ENCODE measurements at places on chromosomes 3 and 15.

GRCh38 chr3:58536501-58537411 is at the start of gene ACOX2:
Gene ACOX2, minus strand, starts transcription at chr3:58537190. Its CDS starts 2,084 bp downstream, at chr3:58535106.
- DNase-seq: no peak

- no peak for DNase-seq
These were observed 224.9 kb upstream of the COL8A1 start for GRCh38 chr3:99413504-99413903.

- DNase-seq: peak; percentile 50
These were observed 62.5 kb downstream of the SFMBT1 start for GRCh38 chr3:52983336-52983807.

DNA sequence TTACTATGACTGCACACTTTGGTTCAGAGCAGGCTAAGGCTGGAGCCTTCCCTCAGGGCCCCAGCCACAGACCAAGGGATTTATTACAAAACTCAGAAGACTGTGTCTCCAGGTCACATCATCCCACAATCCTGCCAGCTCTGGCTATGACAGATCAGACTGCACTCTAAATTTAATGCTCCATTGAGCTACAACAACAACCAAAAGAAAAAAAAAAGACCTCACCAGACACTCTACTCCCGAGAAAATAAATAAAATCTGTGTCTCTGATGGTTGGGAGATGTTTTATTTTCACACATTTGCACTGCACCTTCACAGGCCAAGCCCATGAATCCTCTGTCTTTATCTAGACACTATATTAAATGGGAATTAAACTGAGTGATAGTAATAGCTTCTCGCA is 50.8 kb upstream of the CTNNB1 start:
- DNase-seq: no peak

DNA sequence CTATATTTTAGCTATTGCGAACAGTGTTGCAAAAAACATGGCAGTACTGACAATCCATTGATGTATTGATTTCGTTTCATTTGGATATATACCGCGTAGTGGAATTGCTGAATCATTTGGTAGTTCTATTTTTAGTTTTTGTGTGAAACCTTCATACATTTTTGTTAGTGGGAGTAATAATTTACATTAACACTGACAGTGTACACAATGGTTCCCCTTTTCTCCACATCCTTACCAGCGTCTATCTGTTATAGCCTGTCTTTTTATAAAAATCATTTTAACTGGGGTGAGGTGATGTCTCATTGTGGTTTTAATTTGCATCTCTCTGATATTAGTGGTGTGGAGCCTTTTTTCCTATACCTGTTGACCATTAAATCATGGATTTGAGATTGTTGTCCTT is 392.4 kb upstream of the ALCAM start:
- DNase-seq: no peak

DNA sequence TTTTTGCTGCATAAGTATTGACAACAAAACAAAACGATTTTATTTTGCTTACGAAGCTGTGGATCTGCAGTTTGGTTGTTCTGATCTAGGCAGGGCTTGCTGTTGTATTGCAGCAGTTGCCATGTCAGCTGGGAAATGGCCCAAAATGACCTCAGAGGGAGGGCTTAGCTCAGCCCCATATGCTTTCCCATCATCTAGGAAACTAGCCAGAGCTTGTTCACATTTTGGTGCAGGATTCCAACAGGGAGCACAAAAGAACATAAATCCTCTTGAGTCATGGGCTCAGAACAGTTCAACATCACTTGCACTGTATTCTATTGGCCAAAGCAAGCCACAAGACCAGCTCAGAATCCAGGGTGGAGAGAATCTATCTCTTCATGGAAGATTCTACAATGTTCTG is 42.2 kb upstream of the ROBO2 start:
- no peak for DNase-seq

DNA sequence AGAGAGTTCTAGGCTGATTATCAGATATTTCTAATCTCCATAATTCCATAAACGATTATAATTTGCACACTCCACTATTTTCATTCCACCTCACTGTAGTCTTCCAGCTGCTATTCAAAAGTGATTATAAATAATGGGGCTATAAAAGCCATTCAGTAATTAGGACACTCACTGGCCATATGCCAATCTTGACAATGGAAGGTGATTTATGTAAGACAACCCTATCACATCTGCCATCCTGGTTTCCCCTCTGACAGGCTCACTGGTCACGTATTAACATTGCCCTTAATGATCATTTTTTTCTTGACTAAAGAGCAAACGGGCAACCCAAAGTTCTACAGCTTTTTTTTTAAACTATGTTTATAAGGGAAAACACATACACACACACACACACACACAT is 402.4 kb downstream of the MAGI1 start:
- DNase-seq: no peak

DNA sequence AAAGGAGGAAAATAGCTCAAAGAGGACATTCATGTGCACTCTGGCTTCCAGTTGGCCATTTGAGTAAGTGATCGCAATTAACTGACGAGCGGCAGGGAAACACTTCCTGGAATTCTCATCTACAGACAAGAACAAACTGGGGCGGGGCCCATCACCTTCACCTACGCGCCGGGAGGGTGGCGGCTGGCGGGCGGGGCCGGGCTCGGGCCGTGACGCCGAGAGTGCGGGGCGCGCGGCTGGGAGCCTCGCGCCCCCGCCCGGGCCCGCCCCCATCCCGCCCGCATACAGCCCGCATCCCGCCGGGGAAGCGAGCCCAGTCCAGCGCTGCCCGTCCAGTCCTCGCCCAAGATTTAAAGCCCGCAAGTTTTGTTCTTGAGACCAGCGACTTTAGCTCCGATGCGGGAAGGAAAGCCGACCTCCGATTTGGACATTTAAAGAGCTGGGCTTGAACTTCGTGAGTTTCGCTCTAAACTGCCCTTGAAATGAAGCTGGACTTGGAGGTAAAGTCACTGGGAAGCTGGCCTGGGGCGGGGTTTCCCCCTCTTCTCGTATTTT is at the start of gene B3GNT5:
Gene B3GNT5 (plus strand): TSS at position 281 of the 555 bp plus-strand sequence. CDS start 16,546 bp downstream, outside the sequence.
- no peak for DNase-seq

DNA sequence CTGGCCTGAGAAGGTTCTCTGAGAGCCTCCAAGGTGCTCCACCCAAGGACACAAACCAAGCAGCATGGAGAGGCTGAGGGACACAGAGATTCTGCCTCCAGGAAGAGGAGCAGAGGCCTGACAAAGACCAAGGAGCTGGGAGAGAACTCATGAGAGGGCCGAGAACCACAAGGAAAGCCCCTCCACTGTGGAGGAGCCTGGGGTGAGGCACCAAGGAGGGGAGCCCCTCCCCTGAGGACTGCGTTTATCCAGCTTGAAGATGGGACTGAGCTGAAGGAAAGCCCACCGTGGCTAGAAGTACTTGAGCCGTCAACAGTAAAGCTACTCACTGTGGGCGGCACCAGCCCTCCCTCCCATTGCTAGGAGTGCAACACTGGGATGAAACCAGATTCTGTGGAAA is 63.1 kb upstream of the MEF2A start:
- no peak for DNase-seq

GRCh38 chr3:39126532-39127071 is 19.1 kb downstream of the TTC21A start:
- DNase-seq: no peak

DNA sequence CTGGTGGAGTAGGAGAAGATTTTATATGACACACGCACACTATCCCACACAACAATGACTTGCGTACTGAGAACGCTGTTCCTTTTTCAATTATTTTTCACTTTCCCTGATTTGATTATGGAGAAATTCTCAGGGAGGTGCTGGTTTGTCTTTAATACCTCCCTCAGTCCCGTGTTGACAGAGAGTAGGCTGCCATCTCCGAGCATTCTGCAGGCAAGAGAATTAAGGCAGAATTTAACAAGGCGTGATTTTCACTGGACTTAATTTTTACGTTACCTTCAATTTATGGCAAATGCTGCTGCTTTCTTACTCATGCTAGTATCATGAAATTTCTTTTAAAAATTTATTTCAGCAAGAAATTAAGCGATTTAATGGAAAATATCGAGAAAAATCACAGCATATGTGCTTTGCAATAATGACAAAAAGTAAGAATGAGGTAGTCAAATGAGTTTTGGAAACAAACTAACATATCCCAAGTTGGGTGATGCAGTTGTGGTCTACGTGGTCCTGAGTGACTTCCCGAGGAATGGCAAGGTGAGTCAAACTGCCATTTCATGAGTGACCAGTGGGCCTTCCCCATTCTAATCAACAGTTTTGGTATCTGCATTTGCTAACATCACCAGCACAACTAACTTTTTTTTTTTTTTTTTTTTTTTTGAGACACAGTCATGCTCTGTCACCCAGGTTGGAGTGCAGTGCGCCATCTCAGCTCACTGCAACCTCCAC is 16.9 kb downstream of the DNASE1L3 start:
- DNase-seq: no peak

- no peak for DNase-seq
These were observed 735.6 kb downstream of the PDCD6IP start for GRCh38 chr3:34534013-34534412.

DNA sequence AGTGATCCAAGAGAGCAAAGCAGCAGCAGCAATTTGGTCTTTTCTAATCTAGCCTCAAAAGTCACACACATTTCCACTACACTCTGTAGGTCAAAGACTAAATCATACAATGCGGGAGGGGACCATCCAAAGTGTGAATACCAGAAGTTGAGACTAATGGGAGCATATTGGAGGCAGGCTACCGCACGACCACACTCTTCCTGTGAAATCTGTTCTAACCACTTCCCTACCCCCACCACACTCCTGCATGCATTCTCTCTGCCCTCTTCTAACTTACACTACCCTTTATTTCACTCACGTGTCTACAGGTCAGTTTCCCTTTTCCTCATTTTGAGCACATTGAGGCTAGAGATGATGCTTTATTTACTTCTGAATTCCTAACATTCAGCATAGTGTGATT is 23.7 kb upstream of the PRTG start:
- DNase-seq: no peak

DNA sequence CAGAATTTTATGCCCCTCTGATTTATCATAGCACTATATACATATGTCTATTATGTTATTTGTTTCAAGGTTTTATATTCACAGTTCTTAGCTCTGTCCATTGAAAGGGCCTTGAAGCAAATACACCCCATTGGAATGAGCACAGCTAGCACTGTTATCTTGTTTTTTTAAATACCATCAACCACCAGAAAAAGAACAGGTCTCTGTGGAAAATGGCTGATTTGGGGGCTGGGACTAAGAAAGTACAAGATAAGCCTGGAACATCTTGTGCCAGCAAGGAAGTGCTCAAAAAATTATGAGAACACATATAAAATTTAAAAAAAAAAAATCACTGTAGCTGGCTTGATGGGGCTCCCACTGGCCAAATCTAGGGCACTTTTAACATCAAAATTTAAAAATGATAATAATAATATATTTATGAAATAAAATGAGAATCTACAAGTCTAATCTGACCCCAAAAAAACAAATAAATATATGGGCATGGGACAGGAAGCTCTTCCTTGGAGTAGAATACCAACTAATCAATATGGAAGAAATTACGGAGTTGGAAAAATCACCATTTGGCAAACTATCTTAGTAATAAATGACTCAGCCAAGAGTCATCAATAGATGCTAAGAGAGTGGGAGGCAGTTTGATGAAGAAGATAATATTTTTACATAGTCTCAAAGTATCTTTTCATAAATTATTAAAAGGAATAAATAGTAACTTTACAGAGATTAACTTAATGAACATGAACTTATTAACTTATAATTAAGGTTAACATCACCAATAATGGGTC is 20.5 kb downstream of the IFT80 start:
- DNase-seq: no peak

DNA sequence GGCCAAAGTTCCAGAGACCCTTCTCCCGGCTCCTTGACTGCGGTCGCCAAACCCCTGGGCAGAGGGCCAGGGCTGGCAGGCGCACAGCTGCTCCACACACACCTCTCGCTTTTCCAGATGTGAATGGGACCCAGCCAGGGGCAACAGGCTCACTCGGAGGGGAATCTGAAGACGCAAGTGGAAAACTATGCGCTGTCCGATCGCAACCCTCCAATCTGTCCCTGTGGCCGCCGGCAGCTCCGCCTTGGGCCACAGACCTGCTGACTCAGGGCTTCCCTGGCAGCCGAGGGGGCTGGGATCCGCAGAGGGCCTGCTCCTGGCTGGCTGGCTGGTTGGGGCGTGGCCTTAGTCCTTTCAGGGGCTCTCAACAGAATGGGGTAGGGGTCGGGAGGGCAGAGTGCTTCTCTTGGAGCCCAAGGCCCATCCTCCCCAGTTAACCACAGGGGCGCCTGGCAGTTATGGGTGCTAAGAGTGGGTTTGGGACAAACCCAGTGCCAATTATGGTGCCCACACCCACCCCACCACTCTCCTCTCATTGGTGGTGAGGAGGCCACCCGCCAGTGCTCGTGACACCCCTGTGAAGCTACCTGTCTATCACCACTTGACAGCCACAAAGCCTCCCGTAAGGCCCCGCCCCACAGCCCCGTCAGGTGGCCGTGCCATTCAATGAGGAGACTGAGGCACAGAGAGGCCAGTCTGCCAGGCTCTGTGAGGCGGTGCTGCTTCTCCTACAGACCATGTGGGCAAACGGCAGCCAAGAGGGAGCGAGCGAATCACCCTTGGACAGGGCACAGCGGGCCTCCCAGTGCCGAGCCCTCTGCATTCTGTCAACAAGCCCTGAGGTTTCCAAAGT is 53.8 kb downstream of the IQSEC1 start:
- no peak for DNase-seq

- DNase-seq: no peak
These were observed 1.1 kb upstream of the ALCAM start for GRCh38 chr3:105365391-105366325.

DNA sequence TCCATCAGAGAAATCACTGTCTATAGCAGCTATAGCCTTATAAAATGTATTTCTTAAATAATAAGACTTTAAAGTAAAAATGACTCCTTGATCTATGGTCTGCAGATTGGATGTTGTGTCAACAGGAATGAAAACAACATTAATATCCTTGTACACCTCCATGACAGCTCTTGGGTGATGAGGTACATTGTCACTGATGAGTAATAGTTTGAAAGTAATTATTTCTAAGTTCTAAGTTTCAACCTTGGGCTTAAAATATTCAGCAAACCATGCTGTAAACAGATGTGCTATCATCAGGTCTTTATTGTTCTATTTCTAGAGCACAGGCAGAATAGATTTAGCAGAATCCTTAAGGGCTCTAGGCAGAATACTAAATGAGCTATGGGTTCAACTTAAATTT is 568.2 kb upstream of the BCHE start:
- DNase-seq: no peak

DNA sequence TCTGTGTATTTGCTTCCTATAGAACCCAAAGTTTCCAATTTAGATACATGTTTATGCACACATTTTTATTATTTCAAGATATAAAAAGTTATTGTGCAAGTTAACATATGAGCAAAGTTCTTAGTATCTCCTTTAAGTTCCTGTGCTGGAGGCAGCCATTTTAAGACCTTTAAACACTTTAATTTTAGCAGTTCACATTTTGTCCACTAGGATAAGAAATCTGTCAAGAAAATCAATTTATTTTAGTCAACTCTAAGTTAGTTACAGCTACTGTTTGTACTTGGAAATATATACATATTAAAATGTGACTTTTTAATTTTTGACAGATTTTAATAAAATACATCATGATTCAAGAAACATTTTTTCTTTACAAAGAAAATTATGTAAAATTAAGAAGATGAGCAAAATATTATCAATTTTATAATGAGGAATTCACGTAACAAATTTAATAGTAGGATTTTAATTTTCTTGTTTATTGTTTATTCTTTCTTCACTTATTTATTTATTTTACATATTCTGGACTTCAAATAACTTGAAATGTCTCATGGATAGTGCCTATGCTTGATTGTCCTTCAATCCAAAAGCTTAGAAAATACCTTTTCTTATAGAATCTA is 402.6 kb upstream of the GBE1 start:
- DNase-seq: no peak

- DNase-seq: no peak
These were observed 33.2 kb downstream of the SLC12A8 start for GRCh38 chr3:125179143-125179883.
